ENCODE measurements at places on chromosomes 2 and 18. TPM values are rescaled to one million over a fixed set of nuclear protein-coding genes. Genes with fewer than 3 reads are reported as not detected.

- DNase-seq, result peak; percentile 36
These were observed 50.1 kb downstream of the THUMPD2 start for GRCh38 chr2:39728941-39729351.

DNA sequence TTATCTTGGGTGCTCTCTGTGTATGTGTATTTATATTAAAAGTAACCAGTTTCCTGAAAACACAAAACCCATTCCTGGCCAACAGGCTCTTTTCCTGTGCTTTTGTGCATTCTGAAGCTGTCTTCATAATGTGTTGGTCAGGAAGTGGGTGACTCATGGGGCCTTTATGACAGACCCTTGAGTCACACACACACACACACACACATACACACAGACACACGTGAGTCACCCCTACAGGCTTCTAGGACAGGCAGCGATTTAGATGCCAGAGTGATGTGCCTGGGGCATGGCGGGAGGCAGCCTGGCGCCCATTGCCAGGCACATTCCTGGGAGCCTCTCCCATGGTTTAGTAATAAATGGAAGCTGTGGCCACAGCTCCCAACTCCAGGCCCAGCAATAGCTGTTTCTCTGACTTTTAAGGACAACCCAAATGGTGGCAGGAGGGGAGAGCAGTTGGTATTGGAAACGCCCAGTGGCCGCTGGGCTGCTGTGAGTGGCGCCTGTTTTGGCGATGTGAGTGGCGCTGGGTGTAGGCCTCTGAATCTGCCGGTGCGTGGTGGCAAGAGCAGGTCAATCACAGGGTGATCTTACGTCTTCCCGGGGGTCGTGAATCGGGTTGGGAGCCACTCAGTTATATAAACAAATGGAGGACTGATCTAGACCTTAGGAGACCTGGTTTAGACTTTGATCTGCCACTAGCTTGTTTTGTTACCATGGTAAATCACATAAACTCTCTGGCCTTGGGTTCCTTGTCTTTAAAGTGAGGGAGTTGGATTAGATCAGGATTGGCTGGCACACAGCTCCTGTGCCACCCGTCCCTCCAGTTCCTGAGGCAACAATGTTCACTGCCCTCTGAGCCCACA, 150.7 kb upstream of the DLX2 start:
- DNase-seq, result no peak

DNA sequence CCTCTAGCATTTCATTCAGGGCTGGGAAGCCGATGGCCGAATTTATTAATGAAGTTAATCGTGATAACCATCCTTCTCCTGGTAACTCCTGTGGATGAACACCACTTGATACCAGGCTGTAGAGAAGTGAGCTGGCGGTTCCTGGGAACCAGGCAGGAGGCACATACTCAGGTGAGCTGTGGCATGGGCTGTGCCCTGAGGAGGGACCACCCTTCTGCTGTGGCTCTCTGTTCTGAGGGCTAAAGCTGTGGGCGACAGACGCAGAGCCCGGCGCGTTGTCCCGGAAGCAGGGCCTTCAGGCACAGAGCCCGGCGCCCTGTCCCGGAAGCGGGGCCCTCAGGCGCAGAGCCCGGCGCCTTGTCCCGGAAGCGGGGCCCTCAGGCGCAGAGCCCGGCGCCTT, 462.3 kb upstream of the SALL3 start:
- DNase-seq, result no peak

The CLIP4 gene
- total RNA-seq, result 35.7 TPM

GRCh38 chr18:22265838-22266237, 96.4 kb downstream of the GATA6 start:
- no peak for DNase-seq

Data from cerebellum (tissue), 4 donors.